NCI-H1930 (cell line): ENCODE measurements at places on chromosomes 11 and 22.
A peak's percentile ranks its signal among the peaks of the same experiment; 100 is the strongest.

- DNase-seq = no peak
Measured at GRCh38 chr22:42635531-42635930, 4.9 kb downstream of the ATP5MGL start.

DNA sequence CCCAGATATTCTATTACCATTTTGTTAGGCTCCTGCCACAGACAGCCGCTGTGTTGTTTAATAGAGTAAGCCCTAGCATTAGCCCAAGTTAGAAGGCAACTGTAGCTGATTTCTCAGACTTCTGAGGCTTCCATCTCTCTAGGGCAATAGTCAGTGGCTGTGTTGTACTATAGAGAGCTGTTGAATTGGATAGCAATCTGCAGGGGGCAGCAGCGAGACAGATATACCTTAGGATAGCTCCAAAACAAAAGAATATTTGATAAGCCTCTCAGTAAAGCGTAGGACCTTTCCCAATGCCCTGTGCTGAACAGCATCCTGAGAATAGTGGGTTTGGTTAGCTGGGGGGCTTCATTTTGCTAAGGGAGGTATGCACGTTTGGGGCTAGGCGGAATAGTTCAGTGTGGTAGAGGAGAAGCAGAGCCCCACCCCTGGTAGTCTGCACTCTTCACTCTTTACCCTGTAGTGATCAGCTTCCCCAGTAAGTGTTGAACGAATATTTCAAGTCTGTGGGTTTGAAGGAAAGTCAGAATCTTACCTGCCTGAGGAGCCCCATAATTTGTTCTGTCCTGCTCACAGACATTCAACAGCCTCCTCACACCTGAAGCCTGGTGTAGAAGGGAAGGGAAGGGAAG lies 515.1 kb downstream of the INSC start:
- DNase-seq = peak; percentile 22

DNA sequence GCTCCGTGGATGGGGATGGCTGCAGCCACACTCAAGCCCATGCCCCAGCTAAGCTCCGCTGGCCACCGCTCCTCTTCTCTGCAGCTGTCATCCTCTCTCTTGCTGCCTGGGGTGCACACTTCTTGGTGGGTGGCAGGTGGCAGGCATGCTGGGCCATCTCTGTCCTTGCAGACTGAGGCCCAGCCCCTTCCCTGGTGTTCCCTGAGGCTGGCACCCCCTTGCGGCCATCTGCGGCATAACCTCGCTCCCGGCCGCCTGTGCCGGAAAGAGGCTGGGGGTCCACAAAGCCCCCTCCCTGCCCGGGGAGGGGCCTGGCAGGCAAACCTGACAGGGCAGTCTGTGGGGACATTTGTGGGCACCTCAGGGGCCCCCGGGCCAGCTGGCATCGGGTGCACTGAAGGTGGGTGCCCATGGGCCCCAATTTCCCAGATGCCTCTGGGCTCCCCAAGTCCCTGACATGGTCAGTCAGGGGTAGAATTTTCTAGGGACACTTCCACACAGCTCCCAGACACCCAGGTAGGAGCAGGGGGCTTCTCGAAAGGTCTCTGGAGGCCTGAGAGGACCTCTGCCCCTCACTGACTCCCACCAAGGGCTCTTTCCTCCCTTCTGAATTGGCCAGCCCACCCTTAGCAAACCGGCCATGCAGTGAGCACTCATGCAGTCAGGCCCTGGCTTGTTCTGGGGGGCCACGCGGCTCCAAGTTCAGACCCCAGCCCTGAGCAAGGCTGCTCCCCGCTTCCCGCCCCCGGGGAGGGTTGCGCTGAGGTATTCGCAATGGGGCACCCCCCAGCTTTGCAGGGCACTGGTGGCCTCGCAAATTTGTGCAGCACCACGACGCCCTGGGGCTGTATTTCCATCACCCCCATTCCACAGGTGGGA lies 23.5 kb upstream of the TH start:
- DNase-seq = no peak

DNA sequence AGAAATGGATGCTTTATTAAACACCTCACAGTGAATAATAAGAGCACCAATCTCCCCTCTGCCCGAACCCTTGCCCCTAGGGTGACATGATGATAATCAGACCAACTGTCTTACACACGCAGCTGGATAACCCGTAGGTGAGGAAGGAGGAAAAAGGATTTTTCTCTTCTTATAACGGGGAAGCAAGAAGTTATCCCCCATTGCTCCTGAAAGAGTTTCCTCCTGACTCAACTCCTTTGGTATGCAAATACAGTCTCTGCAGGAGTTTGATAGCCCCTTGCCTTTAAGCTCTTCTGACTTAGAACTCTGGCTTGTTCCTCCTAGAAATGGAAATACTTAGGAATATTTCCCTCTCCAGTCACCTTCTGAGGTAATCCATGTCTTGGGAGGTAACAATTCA lies 455.8 kb downstream of the TMEM135 start:
- DNase-seq = no peak

DNA sequence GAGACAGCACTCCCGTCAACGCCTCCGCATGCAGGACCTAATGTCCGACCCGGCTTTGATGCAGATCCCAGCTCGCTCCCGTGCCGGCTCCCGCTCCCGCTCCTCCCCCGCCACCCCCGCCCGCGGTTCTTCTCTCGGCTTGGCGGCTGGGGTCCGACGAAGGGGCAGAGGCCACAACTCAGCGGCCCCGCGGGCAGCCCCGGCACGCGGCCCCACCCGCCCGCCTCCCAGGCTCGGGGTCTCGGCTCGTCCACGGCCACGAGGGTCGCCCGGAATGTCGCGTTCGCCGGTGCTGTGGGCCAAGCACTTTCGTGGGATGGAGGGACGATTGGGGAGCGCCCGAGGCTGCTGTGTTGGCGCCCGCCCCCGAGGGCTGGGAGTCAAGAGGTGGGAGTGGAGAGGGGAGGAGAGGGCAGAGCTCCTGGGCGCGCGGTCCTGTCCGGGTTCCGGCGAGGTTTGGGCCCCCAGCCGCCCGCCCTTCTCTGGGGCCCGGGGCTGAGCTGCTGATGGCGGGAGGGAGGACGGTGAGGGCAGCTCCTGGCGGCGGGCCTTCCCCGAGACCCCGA lies 5.3 kb upstream of the TBX1 start:
- no peak for DNase-seq

DNA sequence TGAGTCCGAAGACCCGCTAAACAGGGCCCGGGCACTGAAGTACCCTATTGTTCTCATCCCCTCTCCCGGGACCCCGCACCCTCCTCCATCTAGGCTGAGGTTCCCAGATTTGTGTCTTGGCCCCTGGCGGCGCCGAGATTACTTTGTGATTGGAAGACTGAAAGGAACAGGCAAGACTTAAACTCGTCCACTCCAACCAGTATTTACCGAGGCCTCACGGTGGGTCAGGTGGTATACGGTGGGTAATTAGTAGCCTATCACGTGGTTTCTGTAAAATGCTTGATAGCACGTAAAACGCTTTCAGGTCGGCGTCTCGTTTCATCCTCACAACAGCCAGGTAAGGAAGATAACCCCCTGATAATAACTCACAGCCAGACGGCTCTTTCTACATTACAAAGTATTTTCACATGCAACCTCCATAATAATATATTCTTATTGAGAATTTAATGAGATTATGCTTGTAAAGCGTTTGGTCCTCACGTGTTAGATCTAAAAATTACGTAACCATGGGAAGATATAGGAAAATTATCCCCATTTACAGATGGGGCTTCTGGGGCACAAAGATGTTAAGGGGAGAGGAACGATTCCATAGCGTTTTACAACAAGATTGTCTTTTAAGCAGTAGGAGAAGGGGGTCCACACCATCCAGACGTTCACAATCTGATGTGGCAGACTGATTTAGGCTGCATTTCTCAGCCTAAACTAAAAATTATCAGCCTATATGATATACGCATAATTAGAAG lies 642 bp upstream of the PIK3C2A start:
- DNase-seq = peak; percentile 78

- DNase-seq = no peak
Measured at GRCh38 chr11:37124384-37124783, 526.3 kb upstream of the RAG2 start.

DNA sequence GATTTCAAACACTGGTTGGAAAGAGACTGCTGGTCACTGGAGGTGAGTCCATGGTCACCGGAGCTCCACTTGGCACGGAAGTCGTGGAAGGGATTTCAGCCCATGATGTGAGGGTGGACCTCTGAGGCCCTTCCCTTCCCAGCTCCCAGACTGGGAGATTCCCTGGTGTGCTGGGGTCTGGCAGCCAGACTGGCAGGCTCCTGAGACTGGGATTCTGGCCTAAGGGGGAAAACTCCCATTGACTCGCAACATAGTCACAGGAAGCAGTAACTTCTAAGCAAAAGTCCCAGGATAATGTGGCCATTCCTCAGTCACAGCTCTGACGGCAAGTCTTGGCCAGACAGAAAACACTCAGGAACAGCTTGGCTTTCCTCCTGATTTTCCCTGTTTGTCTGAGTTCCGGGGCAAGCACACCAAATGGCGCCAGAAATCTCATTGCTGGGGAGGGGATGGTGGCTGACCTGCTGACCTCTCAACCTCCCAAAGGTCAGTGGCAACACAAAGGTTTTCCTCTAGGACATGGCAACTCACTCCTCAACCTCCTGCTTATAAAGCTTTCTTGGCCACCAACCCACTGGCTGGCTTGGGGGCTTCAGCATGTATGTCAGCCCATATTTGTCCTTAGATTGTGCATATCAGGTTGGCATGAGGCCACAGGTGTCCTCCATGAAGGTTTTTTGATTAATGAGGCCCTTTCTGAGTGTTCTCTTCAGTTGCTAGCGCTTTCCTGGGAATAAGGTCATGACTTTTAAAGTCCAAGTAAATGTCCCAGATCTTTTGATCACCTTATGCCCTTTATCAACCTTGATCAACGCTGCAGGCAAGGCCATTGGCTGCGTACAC lies 99.5 kb downstream of the CCDC81 start:
- no peak for DNase-seq

GRCh38 chr11:18770479-18771125 lies 21.0 kb downstream of the PTPN5 start:
- no peak for DNase-seq

DNA sequence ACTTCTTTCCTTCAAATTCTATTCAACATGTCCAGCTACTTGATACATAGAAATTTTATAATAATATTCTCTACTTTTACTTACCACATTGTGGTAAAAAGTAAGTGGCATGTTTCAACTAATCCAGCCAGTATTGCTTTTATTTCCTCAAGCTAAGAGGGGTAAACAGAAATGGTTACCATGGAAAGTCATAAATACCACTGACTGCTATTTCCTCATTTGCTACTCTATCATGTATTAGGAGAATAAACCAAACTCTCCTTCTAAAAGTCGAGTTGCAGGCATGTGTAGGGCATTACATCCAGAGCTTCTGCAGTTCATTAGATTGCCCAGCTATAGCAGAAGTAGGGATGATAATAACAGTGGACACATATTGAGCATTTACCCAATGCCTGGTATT lies 208.4 kb downstream of the MAML2 start:
- DNase-seq = no peak

DNA sequence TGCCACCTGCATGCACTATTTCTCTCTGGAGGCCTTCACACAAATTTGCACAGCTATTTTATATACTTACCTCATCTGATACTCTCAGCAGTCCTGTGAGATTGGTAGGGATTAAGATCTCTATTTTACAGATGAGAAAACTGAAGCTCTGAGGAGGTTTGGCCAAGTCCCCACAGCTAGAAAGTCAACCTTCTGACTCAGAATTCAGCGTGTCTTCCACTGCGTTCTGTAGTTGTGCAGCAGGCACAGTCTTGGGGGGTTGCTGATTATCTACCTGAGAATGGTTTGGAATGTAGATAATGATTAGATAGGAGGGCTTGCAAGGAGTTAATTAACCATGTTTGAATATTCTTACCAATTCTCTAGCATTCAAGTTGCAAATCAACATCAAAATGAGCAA lies 2.5 kb upstream of the SORL1 start:
- DNase-seq = no peak

DNA sequence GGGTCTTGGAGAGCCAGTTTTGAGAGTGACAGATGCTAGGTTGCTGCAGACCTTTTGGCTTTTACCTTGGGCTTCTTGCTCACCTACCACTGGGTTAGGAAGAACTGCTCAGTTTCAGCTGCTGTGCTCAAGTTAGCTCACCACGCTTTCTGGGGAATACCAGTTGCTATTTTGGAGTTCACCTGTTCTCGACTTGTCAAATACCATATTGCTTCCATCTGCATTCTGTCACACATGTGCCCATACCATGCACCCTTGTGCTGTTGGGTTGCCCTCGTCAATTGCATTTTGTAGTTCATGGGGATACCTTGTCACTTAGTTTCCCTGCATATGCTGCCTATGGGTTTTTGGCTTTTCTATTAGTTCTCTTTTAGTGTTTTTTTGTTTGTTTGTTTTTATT lies 23.0 kb upstream of the BARX2 start:
- no peak for DNase-seq

GRCh38 chr11:46353698-46354097 lies 6.4 kb downstream of the DGKZ start:
- DNase-seq = no peak

DNA sequence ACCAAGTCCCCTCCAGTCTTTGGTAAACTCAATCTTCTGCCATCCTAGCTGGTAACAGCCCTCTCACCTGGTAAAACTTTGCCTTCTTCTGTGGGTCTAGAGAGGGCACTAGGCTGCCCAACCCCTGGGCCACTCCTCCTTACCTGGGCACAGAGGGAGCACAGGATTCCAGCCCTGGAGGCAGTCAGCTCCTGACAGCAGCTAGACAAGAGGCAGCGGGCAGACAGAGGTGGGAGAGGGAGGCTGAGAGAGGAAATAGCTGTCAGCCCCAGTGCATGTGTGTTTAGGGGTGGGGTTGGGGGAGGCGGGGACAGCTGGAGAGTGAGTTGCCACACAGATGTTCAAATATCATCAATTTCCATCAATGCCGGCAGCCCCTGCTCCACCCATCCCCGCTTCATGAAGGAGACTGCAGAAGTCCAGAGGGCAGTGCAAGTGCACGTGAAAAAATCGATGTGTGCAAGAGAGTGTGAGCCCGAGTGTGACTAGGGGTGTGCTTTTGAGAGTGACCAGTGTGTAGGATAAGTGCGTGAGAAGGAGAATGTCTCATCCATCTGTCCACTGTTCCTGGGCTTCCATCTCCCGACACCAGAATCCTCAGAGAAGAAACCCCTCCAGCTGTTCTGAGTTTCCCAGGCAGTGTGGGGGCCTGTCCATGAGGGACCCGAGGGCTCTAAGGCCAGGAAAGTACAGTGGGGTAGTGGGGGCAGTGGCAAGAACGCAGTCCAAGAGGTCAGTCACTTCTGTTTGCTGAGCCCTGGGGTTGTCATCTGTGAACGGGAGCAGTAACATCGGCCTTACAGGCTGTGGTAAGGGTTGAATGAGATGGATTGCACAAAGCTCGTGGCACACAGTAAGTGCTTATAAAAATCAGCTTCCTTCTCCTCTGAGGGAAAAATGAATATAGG lies at the start of gene PTGDR2:
PTGDR2 (minus strand) TSS at position 225 of the 908 bp plus-strand sequence. CDS start 2,228 bp downstream, outside the sequence.
- no peak for DNase-seq

DNA sequence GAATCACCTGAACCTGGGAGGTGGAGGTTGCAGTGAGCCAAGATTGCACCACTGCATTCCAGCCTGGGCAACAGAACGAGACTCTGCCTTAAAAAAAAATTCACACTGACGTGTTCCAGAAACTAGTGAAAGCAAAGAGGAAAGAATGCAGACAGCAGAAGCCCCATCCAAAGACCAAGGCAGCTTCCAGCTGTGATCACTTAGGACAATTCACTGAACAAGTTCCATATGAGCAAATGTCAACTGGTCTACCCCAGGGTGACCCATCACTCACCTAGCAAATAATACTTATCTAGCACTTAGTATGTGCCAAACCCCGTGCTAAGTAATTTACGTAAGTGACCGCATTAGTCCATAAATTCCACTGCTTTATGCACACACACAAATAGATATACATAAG lies 138.9 kb downstream of the LARGE1 start:
- DNase-seq = no peak
